ENCODE measurements at places on chromosomes 3 and 15.
A peak's percentile ranks its signal among the peaks of the same experiment; 100 is the strongest.

DNA sequence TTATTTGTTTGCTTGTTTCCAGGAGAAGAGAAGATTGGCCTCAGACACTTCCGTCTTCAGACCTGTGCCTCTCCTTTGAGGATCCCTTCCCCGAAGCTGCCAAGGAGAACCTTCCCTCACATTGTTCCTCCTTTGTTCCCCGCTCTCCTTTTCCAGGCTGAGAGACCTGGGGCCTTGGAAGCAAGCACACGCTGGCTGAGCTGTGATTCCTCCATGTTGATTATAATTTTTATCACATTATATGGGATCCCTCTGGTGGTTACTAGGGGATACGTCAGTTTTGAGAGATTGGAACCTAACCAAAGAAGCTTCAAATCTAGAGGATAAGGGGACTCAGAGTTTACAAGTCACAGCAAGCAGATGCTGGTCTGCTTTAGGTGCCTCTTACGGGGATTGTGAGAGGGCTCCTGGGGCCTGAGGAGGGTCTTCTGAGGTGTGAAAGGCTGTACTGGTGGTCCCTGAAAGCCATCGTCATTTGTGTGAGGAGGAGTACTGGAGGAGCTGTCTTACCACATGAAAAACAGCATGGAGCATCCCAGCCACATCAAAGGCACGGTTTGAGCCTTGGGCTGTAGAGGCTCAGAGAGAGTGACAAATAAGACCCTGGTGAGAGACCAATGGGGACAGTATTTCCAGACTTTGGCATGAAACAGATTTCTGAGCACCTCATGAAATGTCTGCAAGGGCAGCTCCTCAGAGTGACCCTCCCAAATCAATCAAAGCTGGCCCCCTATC lies 760.1 kb upstream of the CFAP20DC start:
- DNase-seq = no peak

GRCh38 chr3:71065764-71066013 lies 517.8 kb downstream of the FOXP1 start:
- DNase-seq = no peak

GRCh38 chr15:63722204-63722808 lies 111.4 kb downstream of the HERC1 start:
- no peak for DNase-seq

DNA sequence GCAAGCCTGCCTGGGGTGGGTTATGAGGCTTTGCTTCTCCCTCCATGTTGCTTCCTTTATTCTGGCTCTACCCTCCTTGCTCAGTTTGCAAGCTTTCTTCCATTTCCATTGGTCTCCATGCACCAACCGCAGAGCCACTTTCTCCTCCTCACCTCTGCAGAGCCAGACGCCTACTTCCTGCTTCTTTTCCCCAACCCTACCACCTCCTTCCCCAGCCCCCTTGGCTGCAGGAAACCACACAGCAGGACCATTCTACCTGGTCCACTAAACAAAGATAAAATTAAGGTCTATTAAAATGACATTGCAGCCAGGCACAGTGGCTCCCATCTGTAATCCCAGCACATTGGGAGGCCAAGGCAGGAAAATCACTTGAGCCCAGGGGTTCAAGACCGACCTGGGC lies 10.0 kb upstream of the CAV3 start:
- no peak for DNase-seq

DNA sequence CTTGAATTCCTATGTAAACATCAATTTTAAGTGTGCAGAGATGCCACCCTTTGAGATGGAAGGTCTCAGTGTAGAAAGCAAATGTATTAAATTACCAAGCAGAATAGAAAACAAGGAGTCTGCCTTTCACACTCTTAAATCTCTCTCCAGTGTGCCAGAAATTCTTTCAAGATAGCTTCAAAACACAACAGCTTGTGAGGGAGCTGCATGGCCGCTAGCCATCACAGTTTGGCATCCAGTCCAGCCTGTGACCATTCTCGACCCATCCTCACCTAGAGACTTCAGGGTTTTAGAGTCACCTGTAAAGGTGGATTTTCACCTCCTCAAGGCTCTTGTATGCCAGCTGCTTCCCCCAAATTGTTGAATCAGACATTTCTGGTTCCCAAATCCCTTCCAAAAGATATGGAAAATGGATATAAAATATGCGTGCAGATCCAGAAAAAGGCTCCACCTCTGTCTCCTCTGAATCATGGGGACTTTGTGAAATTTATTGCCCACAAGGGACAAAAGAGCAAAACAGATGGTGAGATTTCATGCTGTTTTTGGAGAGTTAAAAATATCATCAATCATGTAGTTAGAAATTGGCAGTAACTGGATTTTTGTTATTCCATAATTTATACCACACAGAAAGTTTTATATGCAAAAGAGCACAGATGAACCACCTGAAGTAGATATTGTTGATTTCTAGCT lies 114.2 kb upstream of the THRB start:
- no peak for DNase-seq

- no peak for DNase-seq
Measured at GRCh38 chr15:82890338-82890994, 62.1 kb downstream of the HOMER2 start.

DNA sequence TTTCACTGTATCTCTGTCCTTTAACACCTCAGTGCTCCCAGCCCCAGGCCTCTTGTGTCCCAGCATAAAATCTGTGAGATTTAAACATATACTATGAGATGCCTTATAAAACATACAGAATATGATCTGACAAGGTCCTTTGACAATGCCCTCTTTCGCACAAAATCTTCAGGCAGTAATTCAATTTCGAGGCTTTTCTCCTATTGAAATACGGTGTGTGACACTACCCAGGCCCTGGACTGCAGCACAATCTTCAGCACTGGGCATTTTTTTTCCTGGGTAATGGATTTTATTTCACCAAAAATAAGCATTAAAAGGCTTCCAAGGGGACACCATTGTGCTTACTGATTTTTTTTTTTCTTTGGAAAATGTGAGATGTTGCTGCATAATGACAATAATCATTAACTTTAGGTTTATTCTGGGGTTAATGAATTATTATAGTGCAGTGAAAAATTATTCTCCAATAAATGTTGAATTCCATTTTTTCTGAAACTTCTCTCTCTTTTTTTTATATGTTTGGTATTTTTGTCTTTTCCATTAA lies 40.9 kb upstream of the FAM3D start:
- no peak for DNase-seq

GRCh38 chr3:185460719-185461350 lies 38.0 kb downstream of the TMEM41A start:
- no peak for DNase-seq

GRCh38 chr3:38313695-38314094 lies 31.6 kb downstream of the SLC22A14 start:
- DNase-seq = peak; percentile 86

- no peak for DNase-seq
Measured at GRCh38 chr15:27448234-27448633, 477.3 kb downstream of the GABRG3 start.

- DNase-seq = no peak
Measured at GRCh38 chr3:111506435-111506834, 35.6 kb upstream of the CD96 start.

DNA sequence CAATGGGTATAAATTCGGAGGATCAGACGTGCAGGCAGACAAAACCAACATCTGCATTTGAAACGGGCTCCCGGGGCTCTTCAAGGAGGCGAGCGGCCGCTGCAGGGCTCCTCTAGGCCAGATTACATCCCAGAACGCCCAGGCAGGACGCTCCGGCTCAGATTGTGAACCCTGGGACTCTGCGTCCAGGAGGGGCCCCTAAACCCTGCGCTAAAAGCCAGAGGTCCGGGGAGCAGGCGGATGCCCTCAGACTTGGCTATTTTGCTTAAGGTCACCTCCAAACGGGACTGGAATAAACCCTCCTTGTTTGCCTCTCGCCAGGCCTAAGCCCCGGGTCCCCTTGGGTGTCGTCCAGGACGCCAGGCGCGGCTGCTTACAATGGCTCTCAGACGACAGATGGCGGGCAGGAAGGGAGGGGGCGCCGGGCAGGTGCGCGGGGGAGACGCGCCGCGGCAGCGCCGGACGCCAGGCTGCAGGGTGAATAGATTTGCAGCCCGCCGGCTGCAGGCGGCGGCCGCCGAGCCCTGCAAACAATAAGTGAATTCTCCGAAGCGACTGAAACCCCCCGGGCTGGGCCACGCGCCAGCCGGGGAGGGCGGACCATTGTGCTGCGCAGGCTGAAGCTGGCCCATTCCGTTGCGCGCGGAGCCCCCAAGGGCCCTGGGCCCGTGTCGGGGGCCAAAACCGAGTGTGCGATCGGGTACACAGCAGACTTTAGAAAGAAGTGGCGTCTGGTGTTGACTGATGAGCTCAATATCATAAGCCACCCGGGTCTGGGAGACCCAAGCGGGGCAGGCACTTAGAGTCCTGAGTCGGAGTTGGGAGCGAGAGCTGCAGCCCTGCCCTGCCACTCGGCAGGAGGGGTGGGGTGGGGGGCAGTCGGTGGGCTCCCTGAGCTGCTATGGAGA lies 32.3 kb upstream of the AMOTL2 start:
- DNase-seq = no peak

DNA sequence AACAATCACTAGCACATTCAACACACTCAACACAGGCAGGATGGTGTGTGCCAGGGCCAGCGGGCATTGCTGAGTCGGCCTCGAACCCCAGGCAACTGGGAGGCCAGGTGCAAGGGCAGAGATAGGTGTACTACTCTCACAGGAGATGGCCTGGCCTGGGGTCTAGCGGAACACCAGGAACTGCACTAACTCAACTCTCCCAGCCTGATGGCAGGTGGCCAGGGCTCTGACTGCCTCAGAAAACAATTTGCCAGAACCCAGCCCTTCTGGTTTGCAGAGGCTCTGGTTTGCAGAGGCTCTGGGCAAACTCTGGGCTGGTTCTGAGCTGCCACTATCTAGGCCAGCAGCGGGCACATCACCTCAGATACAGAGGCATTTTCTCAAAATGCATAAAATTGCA lies 229.2 kb upstream of the CHRNA7 start:
- DNase-seq = no peak

GRCh38 chr3:112667599-112667998 lies 26.7 kb upstream of the CCDC80 start:
- no peak for DNase-seq

DNA sequence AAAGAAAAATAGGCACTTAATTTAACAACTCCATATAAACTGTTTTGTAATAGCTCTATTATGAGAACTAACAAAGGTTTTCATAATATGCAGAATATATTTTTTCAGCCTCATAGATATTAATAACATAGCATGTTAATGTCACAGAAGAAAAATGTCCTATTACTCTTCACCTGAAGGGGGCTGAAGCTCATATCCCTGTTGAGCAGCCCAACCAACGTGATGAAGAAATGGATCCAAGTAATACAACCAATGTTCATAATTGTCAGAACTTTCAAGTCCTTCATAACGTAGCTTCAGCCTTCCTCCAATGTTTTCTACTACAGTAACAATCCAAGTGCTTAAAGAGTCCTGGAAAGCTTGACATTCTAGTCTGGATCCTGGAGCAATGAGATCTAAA lies 34.5 kb upstream of the STIMATE start:
- no peak for DNase-seq

GRCh38 chr3:23928524-23928923 lies 11.6 kb downstream of the RPL15 start:
- peak; percentile 63 for DNase-seq

DNA sequence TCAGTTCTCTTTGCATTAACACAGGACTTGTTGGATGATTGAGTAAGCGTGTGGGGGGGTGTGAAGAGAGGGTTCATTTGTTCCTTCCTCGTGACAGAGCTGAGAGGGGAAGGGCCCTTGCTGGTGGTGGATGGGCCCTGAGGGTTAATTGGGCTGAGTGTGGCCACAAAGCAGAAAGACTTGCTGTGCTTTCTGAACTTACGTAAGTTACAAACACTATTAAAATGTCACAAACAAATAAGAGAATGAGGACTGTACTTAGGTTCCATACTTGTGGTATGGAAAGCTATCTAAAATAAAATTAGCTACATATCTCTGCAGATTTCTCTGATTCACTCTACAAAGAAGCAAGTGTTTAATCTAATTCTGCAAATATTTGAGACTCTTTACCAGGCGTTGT lies 231.3 kb downstream of the LPP start:
- peak; percentile 76 for DNase-seq

- peak; percentile 94 for DNase-seq
Measured at GRCh38 chr15:59406446-59406845, 31.5 kb upstream of the FAM81A start.

GRCh38 chr3:183287301-183287971 lies 34.4 kb downstream of the B3GNT5 start:
- DNase-seq = peak; percentile 56

- DNase-seq = peak; percentile 47
Measured at GRCh38 chr15:74988007-74988800, 7.2 kb upstream of the SCAMP5 start.

DNA sequence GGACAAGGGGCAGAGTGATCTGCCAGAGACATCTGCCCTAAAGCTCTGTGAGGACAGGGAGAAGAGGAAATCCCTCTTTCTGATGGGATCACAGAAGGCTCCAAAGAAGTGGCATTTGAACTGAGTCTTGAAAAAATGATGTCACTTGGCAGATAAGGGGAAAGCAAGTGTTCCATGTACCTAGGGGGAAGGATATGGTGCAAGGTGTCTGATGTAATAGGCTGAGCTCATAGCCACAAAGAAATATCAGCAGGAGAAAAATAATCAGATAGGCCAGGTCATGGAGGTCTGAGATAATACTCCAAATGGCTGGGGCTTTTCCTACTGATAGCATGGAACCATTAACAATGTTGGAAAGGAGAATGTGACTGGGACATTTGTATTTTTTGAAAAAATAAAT lies 468.4 kb upstream of the MDFIC2 start:
- DNase-seq = no peak

DNA sequence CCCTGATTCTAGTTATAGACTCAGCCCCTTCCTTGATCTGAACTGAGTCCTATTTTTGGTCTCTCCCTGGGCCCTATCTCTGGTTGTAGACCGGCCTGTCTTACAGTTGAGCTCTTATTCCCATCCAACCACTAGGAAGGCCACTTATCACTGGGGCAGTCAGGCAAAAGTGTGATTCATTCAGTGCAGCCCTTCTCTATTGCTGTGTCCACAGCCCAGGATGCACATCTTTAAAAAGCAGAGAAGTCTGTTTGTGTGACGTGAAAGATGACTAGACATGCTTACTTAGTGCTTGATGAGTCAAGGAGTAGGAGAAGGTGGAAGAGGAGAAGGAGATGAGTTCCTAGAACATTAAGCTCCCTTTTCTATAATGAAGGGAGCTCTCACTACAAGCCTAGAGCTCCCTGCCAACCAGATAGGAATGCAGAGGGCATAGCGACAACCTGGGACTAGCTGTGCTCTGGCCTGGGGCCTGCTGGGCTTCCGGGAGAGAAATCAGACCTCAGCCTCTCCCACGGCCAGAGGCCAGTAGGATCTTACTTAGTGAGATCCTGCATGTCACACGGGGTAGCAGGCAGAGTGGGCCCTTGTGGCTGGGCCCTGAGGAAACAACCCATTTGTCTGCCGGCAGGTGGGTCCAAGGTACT lies 25.7 kb downstream of the INSYN1 start:
- DNase-seq = no peak

GRCh38 chr3:28564211-28564610 lies 215.6 kb upstream of the AZI2 start:
- no peak for DNase-seq

- no peak for DNase-seq
Measured at GRCh38 chr3:114272271-114272670, 21.6 kb upstream of the TIGIT start.

DNA sequence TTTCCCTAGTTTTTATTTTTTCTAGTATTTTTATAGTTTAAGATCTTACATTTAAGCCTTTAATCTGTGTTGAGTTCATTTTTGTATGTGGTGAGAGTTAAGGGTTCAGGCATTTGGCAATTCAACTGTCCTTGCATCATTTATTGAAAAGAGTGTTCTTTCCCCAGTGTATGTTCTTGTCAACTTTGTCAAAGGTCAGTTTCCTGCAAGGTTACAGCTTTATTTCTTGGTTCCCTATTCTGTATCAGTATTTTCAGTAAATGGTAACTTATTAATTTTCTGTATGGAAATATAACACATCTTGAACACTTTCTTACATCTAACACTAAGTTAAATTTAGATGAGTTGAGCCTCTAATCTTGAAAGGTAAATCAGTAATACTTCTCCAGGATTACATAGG lies 1770.1 kb downstream of the OTOL1 start:
- no peak for DNase-seq

Measured in MV-4-11 (cell line).